Stimulated activated CD8-positive, alpha-beta memory T cell treated with anti-CD3 and anti-CD28 coated beads, Interleukin-7, amount 100 ng/mL, for 48 hours (primary cell): ENCODE measurements at places on chromosomes 16 and 17.

DNA sequence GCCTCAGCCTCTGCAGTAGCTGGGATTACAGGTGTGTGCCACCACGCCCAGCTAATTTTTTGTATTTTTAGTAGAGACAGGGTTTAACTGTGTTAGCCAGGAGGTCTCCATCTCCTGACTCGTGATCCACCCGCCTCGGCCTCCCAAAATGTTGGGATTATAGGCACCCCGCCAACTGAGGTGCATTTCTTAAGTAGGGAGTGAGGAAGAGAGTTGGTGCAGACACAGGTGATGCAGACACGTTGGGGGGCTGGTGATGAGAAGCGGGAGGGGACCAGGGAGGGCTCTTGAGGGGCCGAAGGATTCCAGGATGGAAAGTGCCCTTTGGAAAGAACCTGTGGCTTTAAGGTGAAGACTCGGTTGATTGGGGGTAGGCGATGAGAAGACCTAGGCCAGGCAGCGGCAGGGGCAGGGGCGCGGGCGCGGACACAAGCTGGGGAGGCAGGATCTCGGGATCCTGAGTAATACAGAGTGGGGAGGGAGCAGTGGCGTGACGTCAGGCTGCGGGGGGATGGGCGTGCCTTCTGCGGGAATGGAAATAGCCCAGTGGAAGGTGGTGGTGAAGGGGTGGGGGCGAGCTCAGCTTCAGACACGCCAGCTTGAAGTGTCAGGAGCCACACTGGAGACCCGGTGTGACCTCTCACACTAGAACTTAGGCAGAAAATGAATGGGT, 2.5 kb upstream of the ATP6V0C start:
- DNase-seq: no peak

DNA sequence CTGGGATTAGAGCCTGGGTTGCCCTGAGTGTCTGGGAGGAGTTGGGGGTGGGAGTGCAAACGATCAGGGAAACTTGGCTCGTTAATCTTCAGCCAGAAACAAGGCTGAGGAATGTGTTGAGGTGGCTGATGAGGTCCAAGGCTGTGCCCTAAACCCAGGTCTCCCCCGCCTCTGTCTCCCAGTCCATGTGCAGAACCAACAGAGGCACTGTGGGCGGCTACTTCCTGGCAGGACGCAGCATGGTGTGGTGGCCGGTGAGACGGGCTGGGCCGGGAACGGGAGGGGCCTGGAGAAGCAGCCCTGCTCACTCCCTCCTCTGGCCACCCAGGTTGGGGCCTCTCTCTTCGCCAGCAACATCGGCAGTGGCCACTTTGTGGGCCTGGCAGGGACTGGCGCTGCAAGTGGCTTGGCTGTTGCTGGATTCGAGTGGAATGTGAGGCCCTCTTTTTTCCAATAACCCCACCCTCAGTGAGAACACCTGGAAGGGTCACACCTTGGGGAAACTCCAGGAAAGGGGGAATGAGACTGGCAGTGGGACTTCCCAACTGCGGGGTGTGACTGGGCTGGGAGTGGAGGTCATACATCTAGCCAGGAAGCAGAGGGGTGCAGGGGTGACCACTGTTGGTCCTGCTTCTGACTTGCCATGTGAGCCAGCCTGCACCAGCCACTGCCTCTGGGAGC, 1.7 kb downstream of the SLC5A2 start:
- no peak for DNase-seq

- DNase-seq: no peak
Measured at GRCh38 chr16:31710134-31710533, 163.5 kb upstream of the ZNF267 start.

- no peak for DNase-seq
Measured at GRCh38 chr17:57666946-57667345, 78.2 kb downstream of the CCDC182 start.

DNA sequence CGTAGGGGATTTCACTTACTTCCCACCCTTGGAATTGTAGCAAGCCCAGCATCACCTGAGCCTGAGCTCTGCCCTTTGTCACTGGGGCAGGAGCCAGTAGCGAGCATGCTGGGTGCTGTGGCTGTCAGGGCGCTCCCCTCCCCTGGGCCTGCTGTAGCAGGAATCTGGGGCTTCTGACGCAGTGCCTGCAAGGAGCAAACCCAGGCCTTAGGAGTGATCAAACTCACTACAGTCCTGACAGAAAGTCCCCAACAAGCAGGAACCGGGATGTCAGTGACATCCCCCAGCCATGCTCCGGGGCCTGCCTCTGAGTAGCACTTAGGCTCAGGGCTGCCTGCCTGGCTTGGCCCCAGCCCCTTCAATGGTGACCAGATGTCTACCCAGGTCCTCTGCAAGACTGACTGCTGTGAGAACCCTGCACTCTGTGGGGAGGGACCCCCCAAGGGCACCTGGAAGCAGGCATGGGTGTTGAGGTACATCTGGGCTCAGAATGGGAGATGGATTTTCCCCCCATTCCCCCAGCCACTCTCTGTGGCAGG, 23.5 kb downstream of the PLD6 start:
- no peak for DNase-seq

DNA sequence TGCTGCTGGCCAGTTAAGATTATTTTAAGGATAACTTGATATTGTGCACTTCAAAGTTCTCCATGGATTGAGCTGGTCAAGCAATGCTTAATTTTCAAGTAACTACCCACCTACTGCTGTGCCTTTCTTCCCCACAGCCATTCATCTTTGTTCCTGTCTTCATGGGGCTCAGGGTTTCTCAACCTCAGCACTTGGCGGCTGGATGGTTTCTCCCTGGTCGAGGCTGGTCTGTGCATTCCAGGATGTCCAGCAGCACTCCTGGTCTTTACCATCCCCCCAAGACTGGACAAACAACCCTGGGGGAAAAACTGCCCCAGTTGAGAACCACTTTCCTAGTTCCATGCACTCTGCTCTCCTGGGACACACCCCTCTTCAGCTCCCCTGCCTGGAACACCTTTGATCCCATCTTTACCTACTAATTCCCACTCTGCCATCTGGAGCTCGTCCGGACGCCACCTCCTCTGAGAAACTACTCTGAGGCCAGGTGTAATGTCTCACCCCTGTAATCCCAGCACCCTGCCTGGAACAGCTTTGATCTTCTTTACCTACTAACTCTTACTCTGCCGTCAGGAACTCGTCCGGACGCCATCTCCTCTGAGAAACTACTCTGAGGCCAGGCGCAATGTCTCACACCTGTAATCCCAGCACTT, 81.5 kb downstream of the NXN start:
- DNase-seq: no peak

DNA sequence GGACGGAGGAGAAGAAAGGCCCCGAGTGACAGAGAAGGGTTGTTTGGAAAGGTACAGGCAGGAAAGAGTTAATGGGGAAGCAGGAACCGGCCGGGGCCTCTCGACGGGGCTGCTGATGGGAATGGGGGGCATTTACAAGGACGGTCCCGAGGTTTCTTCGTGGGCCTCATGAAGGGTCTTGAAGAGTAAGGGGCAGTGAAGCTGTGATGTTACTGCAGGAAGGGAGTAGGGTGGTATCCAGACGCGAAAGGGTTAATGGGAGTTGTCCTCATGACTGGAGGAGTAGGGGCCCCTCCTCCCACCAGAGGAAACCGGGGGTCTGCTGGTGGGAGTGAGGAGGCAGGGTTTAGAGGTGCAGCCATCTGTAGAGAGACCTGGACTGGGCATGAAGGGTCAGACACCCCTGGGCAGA, 481 bp downstream of the PDK2 start:
- no peak for DNase-seq

GRCh38 chr17:78715000-78715771, 66.9 kb downstream of the CYTH1 start:
- DNase-seq: no peak

DNA sequence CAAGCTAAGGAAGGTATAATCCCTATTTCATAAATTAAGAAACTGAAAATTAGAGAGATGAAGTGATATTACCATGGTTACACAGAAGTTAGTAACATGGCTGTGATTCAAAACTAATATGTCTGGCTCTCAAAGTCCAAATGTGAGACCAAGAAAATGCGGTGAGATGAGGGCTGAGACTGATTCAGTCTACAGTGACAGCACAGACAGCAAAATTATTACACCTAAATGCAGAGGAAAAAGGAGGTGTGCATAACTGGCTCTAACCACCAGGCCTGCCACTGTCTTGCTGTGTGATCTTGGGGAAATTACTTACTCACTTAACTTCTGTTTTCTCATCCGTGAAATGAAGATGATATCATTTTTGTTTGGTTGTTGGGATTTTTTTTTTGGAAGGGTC, 270.0 kb upstream of the SOX9 start:
- no peak for DNase-seq

- DNase-seq: no peak
Measured at GRCh38 chr16:82728901-82729300, 102.1 kb downstream of the CDH13 start.

DNA sequence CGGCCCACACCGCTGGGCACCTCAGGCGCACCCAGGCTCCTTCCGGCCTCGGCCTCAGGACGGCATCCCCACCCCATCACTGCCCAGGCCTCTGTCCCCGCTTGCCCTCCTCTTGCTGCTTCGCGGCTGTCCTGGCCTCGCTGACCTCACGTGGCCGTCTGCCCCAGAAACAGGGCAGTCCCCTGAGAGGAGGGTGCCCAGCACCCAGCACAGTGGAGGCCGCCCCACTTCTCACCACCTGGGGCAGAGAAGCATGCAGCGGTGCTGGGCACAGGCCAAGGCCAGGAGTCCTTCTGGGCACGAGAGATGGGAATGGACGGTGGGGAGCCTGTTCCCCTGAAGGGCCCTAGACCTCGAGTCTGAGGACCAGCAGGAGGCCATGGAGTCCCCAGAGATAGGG, 8.9 kb downstream of the HAGH start:
- DNase-seq: no peak

DNA sequence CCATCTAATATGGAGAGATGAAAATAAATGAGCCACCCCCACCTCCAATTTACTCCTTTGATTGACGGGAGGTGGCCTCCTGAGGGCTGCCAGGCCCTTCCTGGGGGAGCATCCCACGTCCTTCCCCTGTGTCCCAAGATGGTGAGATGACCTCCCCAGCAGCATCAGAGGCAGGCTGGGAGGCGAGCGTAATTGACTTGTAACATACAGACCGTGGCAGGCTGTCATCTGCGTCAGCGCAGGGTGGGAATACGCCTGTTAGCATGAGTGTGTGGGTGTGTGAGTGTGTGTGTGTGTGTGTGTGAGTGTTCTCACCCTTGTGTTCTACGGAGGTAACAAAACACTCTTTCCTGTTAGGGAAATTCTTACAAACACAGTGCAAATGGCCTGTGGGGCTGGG, 156.9 kb upstream of the CIBAR2 start:
- DNase-seq: no peak

- no peak for DNase-seq
Measured at GRCh38 chr16:72050769-72051464, 3.4 kb upstream of the HP start.

DNA sequence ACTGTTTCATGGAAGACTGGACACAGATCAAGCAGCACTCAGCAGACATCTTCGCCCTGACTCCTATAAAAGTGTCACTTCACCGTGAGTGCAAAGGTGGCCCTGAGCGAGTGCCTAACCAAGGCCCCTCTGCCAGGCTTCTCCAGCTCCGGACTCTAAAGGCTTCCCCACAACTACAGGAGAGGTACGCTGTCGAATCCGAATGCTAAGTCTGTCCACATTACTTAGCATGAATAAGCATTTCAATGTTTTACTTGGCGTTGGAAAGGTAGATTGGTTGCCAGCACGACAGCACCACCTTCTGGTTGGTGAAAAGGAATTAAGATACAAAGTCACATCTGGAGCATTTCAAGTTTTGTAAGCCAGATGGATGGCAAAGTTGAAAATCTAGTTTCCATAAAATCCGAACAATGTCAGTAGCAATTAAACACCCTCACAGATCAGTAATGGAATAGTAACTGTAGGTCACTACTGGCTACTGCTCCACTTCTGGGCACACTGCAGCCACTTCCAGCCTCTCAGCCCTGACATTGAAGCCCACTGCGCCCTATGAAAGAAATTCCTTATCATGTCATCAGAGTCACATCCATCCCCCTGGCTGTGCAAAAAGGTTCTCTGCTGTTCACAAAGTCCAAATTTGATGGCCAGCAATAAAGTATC, 100.9 kb downstream of the PARN start:
- DNase-seq: peak; percentile 4

- no peak for DNase-seq
Measured at GRCh38 chr16:70331588-70332358, 14.9 kb upstream of the DDX19A start.

DNA sequence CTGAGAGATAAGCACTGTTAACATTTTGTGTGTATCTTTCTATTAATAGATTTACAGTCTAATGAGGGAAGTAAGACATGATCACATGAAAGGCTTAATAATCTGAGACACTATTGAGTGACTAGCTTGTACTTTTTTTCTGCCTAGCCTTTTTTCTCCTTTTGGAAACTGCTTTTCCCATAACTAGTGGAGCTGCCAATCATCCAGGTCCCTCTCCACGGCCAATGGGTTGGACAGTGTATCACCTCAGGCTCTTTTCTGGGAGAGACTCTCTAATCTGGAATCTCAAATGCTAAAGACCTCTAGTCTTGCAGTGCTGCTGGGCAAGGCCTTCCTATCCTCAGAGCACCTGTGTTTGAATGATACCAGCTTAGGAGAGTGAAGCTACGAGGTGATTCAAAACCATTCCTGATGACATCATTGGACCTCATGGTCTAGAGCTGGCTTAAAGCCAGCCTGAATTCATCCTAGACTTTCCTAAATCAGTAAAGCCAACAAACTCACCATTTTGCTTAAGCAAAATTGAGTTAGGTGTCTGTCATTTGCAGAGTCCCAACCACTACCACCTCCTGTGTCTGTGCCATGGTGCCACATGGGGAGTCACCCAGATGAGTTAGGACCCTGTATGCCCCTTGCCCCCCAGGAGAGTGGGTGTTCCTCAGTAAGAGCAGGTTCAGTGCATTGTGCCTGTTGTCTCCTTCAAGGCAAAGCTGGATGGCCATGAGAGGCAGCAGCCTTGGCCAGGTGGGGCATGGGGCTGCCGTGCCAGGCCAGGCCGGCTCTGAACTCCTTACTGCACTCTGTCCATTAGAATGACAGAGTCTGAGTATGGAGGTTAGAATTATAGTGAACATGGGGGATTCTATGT, 62.9 kb downstream of the SPECC1 start:
- DNase-seq: no peak

DNA sequence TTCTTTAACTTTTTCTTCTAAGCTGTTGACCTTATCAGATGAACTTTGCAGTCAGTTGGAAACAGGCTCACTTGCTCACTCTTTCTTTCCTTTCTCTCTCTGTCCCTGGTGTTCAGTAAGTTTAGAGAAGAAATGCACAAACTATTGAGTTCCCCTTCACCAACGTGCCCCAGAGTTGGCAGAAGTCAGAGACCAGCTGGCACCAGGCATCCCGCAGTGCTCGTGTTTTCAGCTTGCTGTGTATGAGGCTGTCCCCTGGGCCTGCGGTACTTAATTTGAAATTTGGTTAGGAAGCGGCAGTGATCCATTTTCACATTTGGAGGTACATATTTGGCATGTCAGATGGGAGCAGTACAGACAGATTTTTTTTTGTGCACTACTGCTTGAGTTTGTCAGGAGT, 258.6 kb downstream of the SNX29 start:
- DNase-seq: no peak

GRCh38 chr17:2963332-2964027, 99.9 kb downstream of the OR1D5 start:
- no peak for DNase-seq

- no peak for DNase-seq
Measured at GRCh38 chr17:71987634-71988033, 133.2 kb upstream of the SOX9 start.

GRCh38 chr16:19389246-19389645, 28.4 kb upstream of the TMC5 start:
- no peak for DNase-seq

- DNase-seq: no peak
Measured at GRCh38 chr16:84029297-84030047, 13.1 kb downstream of the SLC38A8 start.
